ENCODE measurements at places on chromosomes 7 and 10.

DNA sequence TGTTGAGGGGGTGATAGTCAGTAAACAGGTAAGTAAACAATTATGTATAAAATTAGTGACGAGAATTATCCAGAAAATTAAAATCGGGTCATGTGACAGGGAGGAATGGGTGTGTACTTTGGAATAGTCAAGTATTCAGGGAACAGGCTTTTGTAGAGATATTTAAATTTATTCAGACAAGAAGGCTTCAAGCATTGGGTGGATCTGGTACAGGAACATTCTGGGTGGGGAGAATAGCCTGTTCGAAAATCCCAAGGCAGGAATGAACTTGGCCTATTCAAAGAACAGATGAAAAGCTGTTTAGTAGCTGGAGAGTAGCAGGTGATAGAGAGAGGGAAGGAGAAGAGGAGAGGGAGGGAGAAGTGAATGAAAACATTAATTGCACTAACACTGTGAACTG is 448.9 kb upstream of the FZD8 start:
- DNase-seq, result no peak

DNA sequence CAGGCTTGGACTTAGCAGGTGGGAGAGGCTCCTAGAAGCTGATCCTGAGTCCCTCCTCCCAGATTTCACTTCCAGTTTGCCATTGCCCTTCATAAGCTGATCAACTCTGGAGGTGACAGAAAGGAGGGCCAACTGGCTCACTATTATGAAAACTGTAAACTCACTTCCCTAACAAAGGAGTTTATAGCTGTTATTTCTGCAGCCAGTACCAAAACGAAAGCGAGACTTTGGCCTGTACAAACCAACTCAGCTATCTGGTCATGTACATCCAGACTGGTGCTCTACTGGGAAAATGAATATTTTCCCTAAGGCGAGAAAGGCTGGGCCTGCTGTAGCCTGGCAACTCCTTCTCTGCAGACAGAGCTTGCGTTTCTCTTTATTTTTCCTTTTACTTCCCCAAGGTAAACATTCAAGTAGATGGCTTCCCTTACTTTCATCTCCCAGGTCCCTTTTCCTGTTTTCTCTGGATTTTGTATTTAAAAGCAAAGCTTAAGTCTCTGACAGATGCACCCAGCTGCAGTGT is 54.7 kb downstream of the GALNT17 start:
- DNase-seq, result no peak

- DNase-seq, result no peak
Observed at GRCh38 chr7:130359276-130359857, 14.8 kb downstream of the CPA5 start.

DNA sequence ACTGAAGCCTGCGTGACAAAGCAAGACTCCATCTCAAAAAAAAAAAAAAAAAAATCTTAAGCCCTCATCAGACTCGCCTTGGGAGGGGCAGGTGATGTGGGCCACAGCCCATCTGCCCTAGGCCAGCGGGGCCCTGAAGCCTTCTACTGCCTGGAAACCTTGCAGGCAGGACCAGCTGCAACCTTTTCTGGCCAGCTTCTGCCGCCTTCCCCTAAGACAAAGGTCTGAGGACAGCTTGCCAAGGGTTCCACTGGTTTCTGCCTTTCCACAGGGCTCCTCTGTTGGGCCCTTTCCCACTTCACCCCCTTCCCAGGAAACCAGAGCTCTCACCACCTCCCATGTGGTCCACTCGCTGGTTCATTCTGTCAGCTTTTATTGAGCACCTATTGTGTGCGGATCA is 35.2 kb downstream of the UBTD1 start:
- no peak for DNase-seq

DNA sequence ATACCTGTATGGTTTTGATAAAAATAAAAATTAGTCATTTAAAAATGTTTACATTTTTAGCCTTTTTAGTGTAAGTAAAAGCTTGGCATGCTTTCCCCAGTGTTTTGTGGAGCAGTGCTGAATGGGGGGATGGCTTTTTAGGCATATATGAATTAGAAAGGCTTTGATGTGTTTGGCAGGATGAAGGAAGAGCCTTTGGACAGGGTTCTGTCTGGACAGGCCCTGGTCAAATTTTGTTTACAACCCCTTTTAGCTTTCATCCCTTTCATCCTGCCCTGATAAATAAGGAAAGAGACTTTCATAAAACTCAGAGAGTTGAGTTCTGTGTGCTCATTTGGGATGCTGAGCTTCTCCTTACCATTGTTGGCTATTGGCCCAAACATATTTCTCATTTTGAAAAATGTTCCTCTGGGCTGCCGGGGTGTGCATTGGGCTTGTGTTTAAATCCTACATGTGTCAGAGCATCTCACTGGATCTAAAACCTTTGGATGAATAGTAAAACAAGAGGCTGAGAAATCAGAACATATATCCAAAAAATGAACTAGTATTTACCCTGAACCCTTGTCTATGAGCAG is 68.1 kb upstream of the PHYHIPL start:
- DNase-seq, result no peak

- no peak for DNase-seq
Observed at GRCh38 chr10:126919426-126919825, 14.2 kb downstream of the DOCK1 start.

DNA sequence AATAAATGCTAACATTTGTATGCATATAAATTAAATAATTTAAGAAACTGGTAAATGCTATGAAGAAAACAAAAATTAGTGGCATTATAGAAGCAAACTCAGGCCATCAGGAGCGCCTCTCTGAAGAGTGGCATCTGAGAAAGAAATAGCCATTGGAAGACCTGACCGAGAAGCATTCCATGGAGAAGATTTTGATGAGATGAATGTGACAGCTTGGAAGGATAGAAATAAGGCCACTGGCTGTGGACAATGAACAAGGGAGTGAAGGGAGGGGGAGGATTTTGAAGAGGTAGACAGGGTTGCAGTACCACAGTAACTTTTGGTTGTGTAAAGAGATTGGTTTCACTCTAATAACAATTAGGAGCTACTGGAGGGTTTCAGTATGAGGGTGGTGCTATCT is 436.7 kb downstream of the CCSER2 start:
- no peak for DNase-seq

- no peak for DNase-seq
Observed at GRCh38 chr10:103545771-103546281, 52.3 kb downstream of the NEURL1 start.

- no peak for DNase-seq
Observed at GRCh38 chr10:63760708-63761047, 239.5 kb downstream of the REEP3 start.

GRCh38 chr7:24917510-24918239 is 62.3 kb downstream of the OSBPL3 start:
- no peak for DNase-seq

GRCh38 chr7:27149842-27150567 is 2.4 kb downstream of the HOXA3 start:
- no peak for DNase-seq

- no peak for DNase-seq
Observed at GRCh38 chr7:96059075-96059474, 262.8 kb downstream of the SLC25A13 start.

GRCh38 chr7:94615666-94616065 is 40.3 kb downstream of the SGCE start:
- no peak for DNase-seq

DNA sequence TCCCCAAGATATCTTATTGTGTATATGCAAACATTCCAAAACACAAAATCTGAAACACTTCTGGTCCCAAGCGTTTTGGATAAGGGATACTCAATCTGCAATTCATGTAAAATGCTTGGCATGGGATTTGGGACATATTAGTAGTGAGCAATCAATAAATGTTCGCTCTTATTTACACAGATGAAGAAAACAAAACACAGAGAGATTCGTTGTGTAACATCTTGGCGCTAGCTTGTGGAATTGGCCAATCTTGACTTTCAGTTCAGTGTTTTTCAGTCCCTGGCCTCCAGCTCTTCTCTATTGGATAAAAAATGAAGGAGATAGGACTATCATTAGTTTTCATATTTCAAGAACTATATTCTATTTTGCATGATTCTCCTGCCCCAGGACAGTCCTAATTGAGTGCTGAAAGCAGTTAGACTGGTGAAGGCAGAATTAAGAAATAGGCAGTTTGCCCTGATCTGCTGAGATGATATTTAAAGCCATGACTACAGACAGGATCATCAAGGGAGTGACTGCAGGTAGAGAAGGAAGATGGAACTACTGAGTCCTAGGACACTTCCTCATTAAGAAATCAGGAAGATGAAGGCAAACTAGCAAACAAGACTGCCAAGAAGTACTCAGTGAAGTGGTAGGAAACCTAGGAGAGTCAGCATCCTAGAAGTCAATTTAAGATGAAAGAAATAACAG is 1.8 kb downstream of the PNLIPRP3 start:
- DNase-seq, result no peak

DNA sequence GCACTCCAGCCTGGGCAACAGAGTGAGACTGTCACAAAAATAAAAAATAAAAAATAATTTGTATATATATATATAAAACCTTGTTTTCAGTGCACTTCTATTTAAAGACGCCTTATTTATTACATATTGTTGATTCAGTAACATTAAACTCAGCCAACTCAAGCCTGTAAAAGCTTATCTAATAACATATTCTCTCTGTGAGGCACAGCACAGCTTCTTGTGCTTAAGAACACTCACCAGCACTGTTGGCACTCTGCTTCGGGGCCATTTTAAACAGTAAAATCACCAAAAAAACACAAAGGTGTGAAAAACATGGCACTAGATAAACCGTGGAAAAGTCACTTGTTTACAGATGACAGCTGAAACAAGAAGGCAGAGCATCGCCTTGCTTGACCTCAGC is 89.0 kb upstream of the C10orf90 start:
- DNase-seq, result no peak

DNA sequence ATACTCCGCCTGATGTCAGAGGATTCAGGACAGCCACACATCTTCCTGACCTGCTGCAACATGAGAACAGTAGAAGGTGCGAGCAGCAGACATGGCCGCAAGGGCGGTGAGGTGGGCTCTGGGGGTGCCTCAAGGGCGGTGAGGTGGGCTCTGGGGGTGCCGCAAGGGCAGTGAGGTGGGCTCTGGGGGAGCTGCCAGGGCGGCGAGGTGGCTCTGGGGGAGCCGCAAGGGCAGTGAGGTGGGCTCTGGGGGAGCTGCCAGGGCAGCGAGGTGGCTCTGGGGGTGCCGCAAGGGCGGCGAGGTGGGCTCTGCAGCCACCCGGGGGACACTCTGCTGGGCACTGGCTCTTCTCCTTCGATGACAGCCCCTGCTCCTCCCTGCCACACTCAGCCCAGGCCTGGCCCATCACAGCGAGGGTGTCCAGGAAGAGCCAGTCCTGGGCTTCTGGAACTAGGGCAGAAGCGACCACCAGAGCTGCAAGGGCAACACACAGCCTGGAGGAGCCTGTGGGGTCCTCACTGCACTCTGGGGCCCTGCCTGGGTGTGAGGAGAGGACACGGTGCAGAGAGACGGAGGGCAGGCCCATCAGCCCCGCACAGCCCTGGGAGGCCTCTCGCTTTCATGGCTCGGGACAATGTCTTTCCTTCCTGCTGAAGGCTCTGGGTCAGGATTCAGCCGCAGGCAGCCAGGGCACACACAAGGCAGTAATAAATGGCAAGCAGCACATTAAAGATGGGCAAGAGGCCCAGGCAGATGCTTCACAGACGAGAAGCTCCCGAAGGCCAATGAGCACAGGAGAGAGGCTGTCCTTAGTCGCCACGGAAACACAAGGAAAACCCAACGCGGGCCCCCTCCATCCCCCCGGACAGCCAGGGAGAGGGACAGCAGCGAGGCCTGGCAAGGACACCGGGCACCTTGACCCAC is 42.5 kb downstream of the STK32C start:
- no peak for DNase-seq

All from stimulated activated CD8-positive, alpha-beta memory T cell treated with anti-CD3 and anti-CD28 coated beads, Interleukin-4, amount 100 ng/mL, for 4 hours (primary cell).